ENCODE measurements at places on chromosomes 16 and 17.

DNA sequence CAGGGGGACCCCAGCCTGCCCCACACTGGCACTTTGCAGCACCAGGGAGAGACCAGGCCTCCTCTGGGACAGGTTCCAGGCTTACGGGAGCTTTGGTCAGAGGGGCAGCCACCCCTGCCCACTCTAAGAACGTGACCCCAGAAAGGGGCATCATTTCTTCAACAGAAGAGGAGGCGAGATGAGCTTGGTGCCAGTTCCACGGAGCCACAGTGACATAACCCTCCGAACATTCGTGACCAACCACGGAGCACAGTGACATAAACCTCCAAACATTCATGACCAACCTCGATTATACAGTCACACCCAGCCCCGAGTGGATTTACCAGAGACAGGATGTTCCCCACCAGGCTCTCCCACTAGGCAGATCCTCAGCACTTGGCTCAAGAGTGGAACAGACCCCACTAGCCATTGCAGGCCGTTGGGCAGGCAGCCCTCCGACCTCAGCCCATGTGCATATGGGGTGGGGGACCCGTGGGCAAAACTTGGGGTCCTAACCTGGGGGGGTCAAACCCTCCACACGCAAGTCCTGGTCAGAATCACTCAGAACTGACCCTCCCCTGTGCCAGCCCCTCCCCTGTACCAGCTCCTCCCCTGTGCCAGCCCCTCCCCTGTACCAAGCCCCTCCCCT lies 112.9 kb downstream of the METRNL start:
- no peak for DNase-seq

DNA sequence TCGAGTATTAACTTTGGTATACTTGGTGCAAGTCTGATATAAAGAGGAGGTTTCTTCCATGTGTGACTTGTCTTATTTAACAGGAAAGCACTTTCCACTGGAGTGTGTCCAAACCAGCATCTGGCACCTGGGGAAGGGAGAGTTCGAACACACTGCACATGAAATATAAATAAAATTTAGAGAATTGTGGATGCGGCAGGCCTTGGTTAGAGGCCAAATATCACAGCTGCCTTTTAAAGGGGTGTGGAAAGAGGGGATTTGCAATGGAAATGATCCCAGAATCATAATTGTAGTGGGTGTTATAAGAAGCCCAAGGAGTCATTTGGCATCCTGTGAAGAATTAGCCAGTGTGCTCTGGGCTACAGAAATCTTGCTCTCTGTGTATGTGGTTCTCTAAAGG lies 4.3 kb upstream of the NXN start:
- no peak for DNase-seq

GRCh38 chr17:76207275-76208059 lies 32.8 kb downstream of the RNF157 start:
- DNase-seq = no peak

DNA sequence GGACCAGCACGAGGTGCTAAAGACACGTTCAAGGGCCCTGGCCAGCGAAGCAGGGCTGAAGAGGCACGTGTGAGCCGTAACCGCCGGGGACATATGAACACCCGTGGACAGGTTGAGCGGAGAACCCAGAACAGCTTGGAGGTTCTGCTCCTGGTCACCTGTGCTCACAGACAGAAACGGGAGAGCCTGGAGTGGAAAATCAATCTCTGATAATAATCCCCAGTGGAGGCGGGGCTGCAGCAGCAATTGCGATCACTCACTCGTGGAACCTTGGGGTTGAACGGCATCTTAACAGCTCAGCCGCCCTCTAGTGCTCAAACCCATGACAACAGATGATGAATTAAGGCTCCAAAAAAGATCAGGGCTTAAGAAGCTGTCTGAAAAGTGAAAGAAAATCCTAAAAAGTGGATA lies 25.6 kb downstream of the WIPI1 start:
- peak; percentile 18 for DNase-seq

DNA sequence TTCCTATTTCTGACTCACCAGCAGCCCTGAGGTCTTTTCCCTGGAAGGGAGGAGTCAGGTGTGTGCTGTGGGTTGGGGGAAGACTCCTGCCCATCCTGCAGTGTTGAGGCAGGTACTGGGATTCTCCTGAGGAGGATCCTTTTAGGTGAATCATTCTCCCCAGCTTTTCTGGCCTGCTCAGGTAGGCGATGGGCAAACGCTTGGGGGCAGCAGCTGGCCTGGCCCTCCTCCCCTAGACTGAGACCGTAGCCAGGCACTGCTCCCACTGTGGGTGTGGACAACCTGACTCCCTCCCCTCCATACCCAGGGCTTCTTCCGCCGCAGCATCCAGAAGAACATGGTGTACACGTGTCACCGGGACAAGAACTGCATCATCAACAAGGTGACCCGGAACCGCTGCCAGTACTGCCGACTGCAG lies 15.1 kb downstream of the GJD3 start:
- DNase-seq = no peak

DNA sequence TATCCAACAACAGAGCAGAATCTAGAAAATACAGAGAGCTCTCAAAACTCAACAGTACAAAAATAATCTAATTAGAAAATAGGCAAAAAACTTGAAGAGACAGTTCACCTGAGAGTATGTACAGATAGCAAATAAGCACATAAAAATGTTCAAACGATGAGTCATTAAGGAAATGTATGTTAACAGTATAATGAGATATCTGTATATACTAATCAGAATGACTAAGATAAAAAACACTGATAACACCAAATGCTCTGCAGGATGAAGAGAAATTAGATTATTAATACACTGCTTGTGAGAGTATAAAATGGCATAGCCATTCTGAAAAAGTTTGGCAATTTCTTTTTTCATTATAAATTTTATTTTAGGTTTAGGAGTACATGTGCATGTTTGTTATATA lies 1307.6 kb upstream of the GOT2 start:
- no peak for DNase-seq

All from activated CD8-positive, alpha-beta memory T cell treated with anti-CD3 and anti-CD28 coated beads for 4 hours (primary cell).